Fibroblast of villous mesenchyme (primary cell): ENCODE measurements at places on chromosomes 3 and 15. TPM values are rescaled to one million over a fixed set of nuclear protein-coding genes. Genes with fewer than 3 reads are reported as not detected.

Gene OPA1
- 81.2 and 91.5 TPM in 2 replicates for total RNA-seq

Gene ERC2
- under 0.01 and 0.43 TPM in 2 replicates for total RNA-seq

Gene LTF
- total RNA-seq, result under 0.01 TPM in 1 of 2 replicates, not detected in the other

Gene PRICKLE2
- total RNA-seq, result 36.3 and 42.2 TPM in 2 replicates

Gene SPTBN5
- 0.32 and 0.43 TPM in 2 replicates for total RNA-seq

Gene SPESP1
- total RNA-seq, result 1.6 and 3.0 TPM in 2 replicates

Gene IL16
- 0.32 TPM in 1 of 2 replicates, not detected in the other for total RNA-seq

Gene AADACL2
- not detected in 2 replicates for total RNA-seq

Gene C3orf18
- 9.1 and 13.5 TPM in 2 replicates for total RNA-seq

Gene TP63
- total RNA-seq, result under 0.01 and 0.43 TPM in 2 replicates

Gene MORC1
- not detected in 2 replicates for total RNA-seq

Gene ZNF502
- total RNA-seq, result 4.2 and 6.9 TPM in 2 replicates

Gene SOX14
- not detected in 2 replicates for total RNA-seq

Gene FMN1
- total RNA-seq, result 4.5 and 8.6 TPM in 2 replicates

Gene PXYLP1
- total RNA-seq, result 3.2 and 3.5 TPM in 2 replicates

Gene OIP5
- total RNA-seq, result 2.6 and 8.6 TPM in 2 replicates

Gene MASP1
- 198 and 209 TPM in 2 replicates for total RNA-seq

Gene ERICH6
- total RNA-seq, result 0.32 and 0.43 TPM in 2 replicates

Gene SLCO2A1
- 0.32 and 0.43 TPM in 2 replicates for total RNA-seq

Gene SENP8
- total RNA-seq, result 1.3 and 2.6 TPM in 2 replicates

Gene POTEB3
- not detected in 2 replicates for total RNA-seq
